ENCODE measurements at places on chromosomes 12 and 14. TPM values are rescaled to one million over a fixed set of nuclear protein-coding genes. Genes with fewer than 3 reads are reported as not detected.

- no peak for DNase-seq
Observed at GRCh38 chr12:99658671-99659349, 11.3 kb downstream of the GARIN6 start.

OTX2 gene
- not detected for total RNA-seq

- DNase-seq: peak; percentile 30
Observed at GRCh38 chr12:89861086-89861485, 152.4 kb upstream of the ATP2B1 start.

DNA sequence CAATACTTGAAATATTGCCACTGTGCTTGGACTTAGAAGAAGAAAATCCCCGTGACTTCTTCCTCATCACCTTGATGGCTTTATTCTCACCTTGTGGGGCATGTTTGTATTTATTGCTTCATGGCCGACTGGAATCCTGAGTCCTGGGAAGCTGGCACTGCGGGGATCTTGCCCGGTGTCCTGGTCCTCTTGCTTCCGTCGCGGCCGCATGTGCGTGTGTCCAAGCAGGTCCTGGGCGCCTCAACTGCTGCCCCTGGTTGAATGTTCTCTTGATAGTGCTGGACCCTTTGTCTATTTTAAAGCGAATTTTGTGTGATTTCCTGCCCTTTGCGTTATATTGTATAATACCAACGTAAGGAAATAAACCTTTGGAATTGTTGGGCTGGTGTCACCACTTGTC is 6.3 kb upstream of the PUS1 start:
- no peak for DNase-seq

DNA sequence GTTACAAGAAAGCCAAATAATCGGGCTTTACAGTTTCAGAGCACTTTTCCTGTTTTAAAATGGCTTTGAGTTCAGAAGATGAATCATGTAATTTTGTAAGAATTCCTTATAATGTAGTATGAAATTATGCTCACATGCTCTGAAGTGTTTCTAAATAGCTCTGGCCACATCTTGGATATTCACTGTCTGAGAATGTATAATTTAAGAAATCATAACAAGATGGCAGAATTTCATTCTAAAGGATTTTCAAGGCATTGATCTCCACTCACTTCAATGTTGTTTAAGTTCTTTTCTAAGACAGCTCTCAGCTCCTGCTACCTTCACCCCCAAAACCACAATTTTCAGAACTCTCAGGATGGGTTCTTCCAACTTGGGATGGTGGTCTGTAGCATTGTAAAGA is 180.1 kb downstream of the DACT1 start:
- DNase-seq: peak; percentile 5

DNA sequence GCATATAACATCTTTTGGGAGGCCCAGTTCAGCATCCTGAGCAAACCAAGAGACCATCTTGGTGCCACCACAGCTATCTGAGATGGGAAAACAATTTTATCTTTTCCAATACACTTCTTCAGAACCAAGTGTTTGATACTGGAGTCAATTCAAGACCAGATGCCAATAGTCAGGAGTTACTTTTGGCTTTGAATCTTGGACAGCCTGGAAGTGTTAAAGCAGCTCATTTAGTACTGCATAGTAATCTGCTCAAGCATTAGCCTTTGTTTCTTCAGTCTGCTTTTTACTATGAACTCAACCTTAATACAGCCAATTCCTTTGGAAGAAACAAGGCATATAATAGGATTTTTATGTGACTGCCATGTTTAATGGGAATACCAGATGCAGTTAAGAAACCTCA is 81.9 kb upstream of the TSPAN8 start:
- no peak for DNase-seq

DPF3 gene
- 1.8 TPM for total RNA-seq

DNA sequence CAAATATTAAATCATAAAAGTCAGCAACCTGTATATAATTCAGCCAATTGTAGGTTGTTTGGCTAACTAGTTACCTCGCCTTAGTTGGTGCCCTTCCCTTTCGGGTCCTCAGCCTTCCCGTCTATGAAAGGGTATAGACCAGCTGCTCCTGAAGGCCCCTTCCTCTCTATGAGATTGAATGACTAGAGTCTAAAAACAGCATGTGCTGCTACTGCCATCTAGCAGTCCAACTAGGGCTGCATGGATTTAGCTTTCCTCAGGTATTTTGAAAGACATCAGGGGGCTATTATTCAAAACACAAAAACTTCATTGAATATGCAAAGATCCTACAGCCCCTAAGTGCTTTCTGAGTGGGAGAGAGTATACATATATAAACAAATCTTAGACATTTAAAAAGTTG is 37.0 kb upstream of the TMEM263 start:
- DNase-seq: no peak

GRCh38 chr12:108507971-108508642 is 7.0 kb upstream of the FICD start:
- DNase-seq: peak; percentile 21

DNA sequence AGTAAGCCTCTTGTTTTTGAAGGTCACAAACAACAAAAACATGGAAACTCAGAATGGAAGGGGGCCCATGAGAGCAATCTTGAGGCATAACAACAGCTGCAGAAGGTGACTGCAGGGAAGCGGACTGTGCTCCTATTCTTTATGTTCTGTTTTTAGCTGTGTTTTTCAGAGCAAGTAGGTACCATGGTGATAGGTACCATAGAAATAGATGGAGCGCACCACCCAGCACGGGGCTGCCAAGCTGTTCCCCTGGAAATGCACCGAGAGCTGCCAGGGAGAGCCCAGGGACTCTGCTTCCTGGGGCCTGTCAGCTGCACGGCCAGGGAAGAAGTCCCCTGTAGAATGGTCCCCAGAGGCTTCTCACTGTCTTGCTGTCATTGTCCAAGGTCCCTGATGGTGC is 32.8 kb downstream of the DGLUCY start:
- DNase-seq: no peak

DNA sequence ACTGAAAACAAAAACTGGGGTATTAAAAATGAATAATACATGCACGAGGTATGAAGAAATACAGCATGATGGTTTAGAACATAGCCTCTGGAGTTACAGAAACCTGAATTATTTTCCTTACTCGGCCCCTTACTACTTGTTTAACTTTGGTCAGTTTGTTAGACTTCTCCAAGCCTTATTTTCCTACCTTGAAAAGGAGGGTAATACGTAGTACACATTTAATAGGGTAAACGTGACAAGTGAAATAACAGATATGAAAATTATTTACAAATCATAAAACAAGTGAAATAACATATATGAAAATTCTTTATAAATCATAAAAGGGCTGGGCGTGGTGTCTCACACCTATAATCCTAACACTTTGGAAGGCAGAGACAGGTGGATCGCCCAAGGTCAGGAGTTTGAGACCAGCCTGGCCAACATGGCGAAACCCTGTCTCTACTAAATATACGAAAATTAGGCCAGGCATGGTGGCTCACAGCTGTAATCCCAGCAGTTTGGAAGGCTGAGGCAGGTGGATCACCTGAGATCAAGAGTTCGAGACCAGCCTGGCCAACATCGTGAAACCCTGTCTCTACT is 11.4 kb upstream of the PKP2 start:
- DNase-seq: no peak

VRTN gene
- not detected for total RNA-seq

DNA sequence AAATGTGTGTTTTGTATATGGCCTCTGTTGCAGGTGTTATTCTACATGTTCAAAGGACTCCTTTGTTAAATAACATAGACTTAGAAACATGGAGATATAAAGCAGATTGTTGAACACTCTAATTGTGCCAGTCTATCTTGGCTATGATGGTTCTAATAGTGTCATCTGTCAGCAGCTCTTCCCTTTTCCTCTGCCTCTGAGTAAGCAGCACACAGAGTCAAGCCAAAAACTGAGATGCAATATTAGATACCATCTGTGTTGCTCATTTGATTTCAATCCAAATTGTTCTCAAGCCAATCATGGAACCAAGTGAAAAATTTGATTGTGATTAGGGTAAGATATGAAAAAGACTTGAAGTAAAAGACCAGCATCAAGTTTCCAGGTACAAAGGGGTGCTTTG is 871.1 kb upstream of the MGAT4C start:
- peak; percentile 47 for DNase-seq

CCDC177 gene
- total RNA-seq: not detected
